Caudate nucleus (tissue), 63 donors: ENCODE measurements at places on chromosomes 1 and 21.

DNA sequence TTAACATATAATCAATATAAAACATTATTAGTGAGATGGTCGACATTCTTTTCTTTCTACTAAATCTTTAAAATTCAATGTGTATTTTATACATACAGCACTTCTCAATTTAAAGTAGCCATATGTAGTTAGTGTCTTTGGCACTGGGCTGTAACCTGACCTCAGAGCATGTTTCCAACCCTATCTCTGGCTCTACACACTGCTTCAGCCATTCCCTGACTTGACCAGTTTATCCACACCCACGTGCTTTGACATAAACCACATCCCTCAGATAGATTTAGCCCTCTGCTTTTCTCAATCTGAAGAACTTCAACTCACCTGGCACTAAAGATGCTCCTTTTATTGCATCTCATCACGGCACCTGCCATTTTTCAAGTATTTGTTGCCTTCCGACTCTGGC is 58.3 kb downstream of the RGS2 start:
- DNase-seq: no peak

DNA sequence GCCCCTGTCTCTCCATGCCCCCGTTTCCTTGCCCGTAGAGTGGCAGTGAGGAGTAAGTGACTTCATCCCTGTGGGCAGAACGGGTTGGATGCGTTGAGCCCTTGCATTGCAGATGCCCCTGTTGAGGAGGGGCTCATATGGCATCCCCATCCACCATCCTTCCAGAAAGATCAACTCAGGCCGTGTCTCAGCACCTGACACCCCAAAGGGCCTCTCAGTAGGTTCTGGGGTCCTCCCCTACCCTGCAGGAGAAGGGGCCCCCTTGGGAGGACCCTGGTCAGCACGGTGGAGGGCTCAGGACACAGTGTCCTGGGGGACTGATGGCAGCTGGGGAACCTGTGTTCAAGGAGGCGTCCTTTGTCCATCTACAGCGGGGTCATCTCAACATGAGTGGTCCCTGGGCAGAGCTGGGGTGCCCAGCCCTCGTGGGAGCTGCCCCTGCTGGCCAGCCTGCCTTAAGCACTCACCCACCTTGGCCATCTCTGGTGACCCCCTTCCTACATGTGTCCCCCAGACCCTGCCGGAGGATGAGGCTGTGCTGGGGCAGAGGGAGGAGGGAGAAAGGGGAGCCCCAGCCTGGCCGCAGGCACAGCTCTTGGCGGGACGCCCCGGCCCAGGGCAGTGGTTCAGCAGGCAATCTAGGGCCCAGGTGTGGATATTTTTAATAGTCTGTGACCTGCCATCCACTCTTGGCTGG is 48.2 kb upstream of the ACTRT2 start:
- no peak for DNase-seq

DNA sequence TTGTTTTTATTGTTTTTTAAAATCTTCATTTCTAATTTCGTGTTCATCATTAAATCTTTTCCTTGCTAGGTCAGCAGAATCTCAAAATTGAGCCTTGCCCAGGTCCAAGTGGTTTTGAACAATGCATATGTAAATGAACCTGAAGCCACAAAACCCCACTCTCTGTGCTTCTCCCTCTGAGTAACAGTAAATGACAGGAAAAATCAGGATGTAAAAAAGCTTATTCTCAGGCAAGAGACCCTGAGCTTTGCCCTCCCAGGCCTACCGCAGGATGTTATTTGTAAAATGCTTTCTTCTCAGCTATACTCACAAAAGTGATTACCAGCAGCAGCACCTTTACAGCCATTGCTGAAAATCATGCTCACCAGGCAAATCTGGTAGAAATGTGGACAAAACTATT is 47.6 kb downstream of the TYW3 start:
- no peak for DNase-seq

DNA sequence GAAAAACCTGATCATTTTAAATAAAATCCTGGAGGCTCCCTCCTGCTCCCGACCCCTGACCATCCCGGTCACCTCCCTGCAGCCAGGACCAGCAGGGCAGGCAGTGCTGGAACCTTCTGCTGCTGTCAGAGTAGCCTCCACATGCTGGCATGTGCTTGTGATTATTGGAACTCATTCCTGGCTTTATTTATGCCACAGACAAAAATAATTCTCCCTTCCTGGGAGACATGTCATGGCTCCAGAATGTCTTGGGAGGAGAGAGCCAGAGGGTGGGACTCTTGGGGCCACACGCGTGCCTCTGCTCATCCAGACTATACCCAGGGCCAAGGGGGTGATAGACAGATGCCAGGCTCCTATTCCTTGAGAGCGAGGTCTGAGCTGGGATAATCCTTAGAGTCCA is 183.6 kb upstream of the RAB4A start:
- DNase-seq: no peak

DNA sequence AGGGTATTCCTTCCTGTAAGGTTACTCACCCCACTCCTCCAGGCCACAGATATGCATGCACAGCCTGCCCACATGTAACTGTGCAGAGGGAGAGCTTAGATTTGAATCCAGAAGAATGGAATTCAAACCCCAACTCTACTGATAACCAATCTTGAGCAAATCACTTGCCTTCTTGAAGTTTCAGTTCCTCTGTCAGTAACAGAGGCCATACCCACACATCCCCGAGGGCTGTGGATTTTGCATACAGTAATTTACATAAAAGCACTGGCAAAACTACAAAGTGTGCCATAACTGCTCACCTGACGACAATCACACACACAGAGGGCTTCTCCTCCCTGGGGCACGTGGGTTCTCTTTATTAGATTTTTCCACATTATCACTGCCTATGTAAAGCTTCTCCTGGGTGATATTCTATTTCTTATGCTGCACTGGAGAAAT is 18.6 kb downstream of the CD247 start:
- no peak for DNase-seq

GRCh38 chr1:186629341-186629740 is 50.9 kb downstream of the PTGS2 start:
- no peak for DNase-seq

GRCh38 chr1:218467101-218468072 is 122.3 kb downstream of the TGFB2 start:
- DNase-seq: no peak

DNA sequence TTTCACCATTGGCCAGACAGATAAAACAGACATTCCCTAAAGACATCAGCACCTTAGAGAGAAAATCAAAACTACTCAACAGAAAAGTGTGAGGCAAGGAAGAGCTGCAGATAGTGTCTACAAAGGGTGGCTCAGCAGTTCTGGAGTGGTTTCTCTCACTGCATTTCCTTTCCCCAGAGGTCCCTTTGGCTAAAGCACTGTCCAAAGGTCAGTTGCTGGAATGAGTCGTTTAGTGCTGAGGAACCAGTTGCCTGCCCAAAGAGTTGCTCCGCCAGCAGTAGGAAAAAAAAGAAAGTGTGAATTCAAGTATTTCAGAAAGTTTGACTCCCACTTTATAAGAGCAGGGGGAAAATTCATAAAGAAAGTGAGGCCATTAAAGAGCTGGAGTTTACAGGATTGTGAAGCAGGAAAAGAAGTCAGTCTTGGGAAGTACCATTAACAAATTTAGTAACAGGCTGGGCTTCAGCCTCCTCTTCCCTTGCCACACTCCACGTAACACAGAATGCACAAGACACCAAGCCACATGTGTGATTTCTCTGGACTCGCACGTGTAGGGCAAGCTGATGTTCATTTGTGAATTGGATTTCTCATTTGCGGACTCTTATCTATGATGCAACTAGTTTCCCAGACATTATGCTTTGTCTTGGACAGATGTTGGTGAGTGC is 122.2 kb downstream of the RUNX1 start:
- DNase-seq: no peak

DNA sequence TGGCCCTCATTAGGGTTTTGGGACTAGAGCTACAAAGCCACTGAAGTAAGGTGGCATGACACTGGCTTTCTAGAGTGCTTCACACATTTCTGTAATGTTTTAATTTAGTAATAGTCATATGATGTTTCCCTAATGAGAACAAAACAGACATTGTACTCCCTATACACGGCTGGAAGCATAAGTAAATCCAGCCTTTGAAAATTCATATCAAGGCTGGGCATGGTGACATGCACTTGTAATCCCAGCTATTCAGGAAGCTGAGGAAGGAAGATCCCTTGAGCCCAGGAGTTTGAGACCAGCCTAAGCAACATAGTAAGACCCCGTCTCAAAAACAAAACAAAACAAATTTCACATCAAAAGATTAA is 7.4 kb downstream of the USP48 start:
- no peak for DNase-seq

DNA sequence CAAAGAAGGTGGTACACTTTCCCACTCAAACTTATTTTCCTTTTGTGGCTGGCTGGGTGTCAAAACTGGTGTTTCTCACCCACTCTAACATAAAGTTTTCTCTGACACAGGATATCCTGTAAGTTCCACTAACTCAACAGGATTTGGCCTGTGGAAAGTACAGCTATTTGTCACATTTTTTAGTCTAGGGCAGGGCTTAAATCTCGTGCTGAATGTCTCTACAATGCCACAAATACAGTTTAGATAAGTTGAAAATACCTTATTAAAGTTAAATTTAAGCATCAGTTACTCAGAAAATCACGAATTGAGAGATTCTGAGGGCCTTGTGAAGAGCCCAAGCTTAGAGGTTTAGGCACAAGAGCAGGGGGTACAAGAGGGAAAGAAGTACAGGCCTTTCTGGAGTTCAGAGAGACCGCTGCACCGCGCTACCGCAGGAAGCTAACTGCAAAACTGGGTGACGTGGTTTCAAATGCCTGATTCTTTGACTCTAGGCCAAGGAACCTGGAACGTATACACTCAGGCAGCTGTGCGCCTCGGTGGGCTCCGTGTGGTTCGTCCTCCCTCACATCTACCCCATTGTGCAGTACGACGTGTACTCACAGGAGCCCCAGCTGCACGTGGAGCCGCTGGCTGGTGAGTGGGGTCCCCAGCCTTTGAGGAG is 23.4 kb upstream of the PWP2 start:
- DNase-seq: no peak

DNA sequence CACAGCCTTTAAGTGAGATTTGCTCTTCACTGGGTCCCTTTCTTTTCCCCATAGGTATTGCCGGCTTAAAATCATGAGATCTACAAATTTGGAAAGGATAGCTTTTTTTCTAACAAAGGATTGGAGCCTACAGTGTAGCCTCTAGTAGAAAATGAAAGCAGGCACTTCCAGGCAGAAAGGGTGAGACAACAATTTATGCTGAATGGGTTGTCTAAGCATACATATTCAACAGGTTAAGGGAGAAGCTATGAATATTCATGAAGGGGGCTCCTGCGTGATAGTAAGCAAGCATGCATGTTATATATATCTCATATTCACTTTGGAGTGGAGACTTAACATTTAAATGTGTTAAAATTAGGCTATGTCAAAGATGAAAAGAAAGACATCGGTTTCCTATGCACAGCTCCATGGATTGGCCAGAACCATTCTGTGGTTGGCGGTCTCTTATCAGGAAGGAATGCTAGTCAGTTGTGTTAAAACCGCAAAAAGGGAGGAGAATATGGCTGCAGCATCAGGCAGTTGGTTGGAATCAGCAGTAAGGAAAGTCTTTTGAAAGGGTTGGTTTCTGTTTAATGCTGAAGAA is 66.0 kb downstream of the VCAM1 start:
- DNase-seq: no peak
